ENCODE measurements at places on chromosomes 5 and 9.

DNA sequence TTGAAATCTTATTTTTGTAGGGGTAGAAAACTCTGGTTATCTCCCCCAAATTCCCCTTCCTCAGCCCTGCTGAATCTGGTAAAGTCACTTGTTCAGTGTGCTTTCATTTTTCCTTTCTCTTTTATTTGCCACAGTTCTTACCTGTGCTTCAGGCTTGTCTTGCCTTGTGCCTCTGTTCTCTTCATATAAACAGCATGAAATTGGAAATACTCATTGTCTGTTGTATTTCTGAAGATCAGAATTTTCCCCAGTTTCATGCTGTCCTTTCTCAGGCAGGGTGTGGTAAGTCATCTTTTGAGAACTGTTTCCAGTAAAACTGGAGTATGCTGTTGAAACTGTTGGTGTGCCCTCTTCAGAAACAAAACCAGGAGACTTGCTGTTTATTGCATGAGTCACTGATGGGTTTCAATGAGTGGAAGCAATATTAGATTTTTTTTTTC, 7.0 kb downstream of the PAM start:
- DNase-seq: no peak

DNA sequence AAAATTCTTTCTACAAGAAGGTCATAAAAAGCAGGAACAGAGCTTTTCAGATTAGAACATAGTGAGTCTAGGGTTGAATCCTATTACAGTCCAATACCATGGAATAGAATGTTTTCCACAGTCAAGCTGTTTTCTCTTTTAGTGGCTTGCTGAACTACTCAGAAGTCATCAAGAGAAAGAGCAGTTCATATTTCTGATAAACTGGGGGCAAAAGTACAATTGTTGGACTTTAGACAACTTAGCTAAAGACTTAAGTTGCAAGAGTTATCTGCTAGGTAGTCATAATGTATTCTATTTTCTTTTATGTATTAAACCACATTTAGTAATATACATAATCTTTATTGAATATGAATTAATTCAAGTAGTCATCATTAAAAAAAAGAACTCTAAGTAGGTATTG, 233.1 kb upstream of the GRIA1 start:
- DNase-seq: no peak

DNA sequence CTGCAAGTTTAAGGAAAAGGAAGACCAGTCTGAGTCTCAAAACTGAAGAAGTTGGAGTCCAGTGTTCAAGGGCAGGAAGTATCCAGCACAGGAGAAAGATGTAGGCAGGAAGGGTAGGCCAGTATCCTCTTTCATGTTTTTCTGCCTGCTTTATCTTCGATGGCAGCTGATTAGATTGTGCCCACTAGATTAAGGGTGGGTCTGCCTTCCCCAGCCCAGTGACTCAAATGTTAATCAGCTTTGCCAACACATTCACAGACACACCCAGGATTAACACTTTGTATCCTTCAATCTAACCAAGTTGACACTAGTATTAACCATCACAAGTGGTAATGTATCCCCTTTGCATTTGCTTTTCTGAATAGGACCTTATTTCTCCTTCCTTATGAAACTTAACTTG, 535.9 kb upstream of the FTMT start:
- no peak for DNase-seq

DNA sequence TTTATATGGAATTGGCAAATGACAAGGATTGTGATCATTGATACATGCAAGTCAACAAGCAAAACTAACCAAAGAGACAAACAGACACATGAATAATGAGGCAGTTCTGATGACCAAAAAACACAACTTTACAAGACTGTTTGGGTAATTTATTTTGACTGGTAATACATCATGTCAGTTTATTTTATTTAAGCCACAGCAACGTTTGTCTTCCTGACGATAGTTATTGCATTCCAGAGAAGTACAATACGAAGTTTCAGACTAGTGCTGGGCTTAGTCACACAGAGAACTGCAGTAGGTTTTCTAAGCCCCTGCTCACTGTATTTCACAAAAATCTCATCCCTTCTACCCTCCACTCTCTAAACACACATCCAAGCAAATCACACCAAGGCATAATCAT, 514.2 kb downstream of the RAB3C start:
- DNase-seq: no peak

DNA sequence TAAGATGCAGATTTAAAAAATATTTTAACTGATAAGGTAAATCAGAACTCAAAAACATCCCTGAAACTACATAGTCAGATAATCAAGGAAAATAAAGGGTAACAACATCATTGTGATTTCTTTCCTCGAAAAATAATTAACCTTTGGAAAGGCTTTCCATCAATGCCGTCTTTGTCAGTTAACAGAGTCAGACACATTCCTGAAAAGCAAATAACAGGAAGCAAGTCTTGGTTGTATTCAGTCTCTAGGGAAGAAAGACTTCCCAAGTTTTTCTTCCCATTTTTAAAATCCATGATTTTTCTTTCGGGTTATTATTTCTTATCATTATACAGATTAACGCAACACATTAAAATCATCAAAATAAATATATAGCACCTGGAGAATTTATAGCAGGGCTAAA, 256.4 kb upstream of the CDH6 start:
- no peak for DNase-seq

DNA sequence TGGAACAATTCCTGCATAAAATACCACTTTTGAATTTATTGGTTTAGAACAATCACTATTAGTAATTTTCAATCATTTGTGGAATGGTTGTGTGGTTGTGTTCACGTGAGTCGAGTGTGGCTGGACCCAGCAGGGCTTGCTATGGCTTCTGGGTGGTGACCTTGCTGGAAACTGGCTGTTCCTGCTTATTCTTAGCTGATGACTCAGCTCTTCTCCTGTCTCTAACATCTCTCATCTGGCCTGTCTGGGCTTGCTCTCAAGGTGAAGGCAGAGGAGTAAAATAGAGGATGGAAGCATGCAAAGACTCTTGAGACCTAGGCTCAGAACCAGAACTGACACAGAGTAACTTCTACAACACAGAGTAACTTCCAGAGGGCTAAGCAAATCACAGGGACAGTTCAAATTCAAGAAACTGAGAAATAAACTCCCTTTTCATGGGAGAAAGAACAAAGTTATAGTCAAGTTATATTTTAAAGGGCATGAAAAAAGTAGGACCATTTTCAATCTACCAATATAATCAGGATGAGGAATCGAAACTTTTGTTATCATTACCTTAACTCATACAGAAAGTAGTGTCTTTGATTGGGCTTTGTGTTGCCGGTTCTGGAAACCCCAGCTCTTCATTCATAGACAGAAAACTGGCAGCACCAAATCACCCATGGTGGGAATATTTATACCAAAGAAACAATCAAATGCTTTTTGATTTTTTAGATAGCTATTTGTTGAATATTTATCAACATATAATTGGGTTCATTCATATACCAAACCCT, 665.1 kb downstream of the CDH18 start:
- DNase-seq: no peak

- DNase-seq: no peak
Observed at GRCh38 chr5:68551436-68551835, 335.9 kb downstream of the PIK3R1 start.

DNA sequence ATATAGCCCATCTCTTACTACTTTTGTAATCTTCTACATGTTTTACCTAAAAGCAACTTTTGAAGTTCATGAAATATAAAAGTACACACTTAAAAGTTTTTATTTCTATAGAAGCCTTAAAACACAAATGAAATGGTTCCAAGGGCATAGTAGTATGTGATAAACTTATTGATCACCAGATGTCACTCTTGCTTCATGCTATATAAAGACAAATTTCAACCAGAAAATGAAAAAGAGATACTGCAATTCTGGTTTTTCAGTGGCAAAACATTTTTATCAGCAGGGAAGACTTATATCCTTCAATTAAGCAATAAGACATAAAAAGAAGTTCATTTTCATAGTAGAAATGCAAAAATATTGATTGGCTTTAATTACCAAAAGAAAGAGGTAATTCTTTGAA, 69.4 kb upstream of the FBXL17 start:
- no peak for DNase-seq

GRCh38 chr5:138140268-138140667, 1.0 kb upstream of the NME5 start:
- DNase-seq: no peak

GRCh38 chr9:7827056-7827455, 27.5 kb upstream of the DMAC1 start:
- no peak for DNase-seq

DNA sequence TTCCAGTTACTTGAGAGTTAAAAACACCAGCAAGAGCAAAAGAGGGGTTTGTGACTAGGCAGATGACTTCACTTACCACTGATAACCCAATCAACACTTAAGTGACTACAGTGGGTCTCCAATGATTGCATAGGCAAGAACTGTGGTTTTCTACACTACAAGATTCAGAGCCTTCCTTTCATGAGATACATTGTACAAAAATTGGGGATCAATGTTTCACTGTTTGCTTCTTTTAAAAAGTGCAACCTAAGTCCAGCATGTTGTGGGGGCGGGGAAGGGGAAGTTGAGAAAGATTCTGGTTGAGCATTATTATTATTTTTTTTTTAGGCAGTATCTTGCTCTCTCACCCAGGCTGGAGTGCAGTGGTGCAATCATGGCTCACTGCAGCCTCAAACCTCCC, 3.6 kb downstream of the IQGAP2 start:
- no peak for DNase-seq

- DNase-seq: no peak
Observed at GRCh38 chr5:129440424-129440823, 19.7 kb upstream of the ADAMTS19 start.

- DNase-seq: no peak
Observed at GRCh38 chr5:143318270-143318669, 85.2 kb downstream of the NR3C1 start.

- DNase-seq: no peak
Observed at GRCh38 chr9:120878188-120879130, 1.5 kb upstream of the PHF19 start.

- DNase-seq: no peak
Observed at GRCh38 chr5:151906246-151906645, 18.4 kb downstream of the GLRA1 start.

GRCh38 chr9:136337416-136338395, 10.4 kb downstream of the GPSM1 start:
- no peak for DNase-seq

DNA sequence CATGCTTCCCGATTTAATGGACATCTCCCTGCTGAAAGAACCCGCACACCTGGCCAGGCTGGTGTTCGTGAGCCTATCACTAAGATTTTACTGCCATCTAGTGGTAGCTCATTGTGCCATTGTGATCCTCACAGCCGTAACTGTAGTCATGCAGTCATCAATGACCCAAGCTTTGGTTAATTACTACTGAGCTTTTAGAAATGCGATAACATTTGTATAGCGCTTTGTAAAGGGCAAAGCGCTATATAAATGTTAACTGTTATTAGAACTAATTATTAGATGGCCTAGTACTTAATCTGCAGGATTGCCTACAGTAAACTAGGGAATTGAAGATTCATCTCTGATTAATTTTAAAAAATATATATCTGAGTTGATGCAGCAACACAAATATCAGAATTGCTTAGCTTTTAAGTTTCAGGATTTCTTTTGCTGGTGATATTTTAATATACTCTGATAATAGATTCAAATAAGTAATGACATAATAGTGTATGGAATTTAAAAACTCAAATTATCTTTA, 90.2 kb downstream of the HACD4 start:
- DNase-seq: peak; percentile 57
